Right cardiac atrium (tissue), 5 donors: ENCODE measurements at places on chromosomes 13 and 19. TPM values are rescaled to one million over a fixed set of nuclear protein-coding genes. Genes with fewer than 3 reads are reported as not detected.

GRCh38 chr13:28220166-28220565 is 81.8 kb downstream of the PAN3 start:
- DNase-seq = peak; percentile 36

- DNase-seq = no peak
Measured at GRCh38 chr19:17054746-17055145, 20.5 kb downstream of the HAUS8 start.

FREM2 gene
- not detected for total RNA-seq

DNA sequence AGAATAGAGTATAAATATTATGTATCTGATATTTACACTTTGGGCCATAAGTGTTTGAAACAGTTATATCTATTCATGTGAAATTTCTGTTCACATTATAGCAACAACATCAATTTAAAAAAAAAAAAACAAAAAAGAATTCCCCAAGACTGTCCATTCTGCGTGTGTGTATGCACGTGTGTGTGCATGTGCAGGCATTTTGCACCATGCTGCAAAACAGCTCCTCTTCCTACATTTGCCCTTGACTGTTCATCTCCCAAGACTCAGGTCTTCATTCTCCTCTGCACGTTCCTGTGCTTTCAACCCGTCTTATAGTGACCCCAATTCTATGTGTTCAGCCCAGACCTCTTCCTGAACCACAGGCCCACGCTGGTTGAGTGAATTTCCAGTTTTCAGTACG is 149.4 kb downstream of the SHISA2 start:
- DNase-seq = no peak

- peak; percentile 88 for DNase-seq
Measured at GRCh38 chr19:49149652-49150105, 5.5 kb downstream of the HRC start.

GRCh38 chr19:35517342-35517741 is 3.9 kb upstream of the DMKN start:
- DNase-seq = no peak

DNA sequence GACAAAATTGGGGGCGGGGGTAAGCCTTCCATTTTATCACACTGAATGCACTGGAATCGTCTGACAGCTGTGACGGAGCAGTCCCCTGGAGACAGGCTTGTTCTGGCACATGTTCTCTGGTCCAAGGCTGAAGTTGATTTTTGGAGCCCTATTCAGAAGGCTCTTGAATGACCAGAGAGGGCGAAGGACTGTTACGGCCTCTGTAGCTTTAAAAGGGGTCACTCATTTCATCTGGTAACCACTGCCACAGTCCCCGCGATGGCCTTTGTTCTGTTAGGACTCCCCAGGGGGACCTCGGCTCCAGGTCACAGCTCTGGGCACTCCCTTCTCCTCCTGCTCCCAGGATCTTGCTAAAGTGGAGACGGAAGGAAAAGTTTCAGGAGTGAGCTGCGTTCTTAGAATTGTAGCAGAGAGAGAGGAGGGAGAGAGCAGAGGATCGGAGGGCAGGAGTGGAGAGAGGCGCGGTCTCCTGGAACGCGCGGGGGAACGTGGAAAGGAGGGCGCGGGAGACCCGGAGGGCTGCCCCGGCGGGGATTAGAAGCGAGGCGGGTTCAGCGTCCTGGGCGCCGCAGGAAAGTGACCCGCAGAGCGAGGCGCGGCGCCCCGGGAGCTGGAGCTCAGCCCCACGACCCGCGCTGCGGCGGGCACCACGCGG is 134.3 kb upstream of the MYO16 start:
- no peak for DNase-seq

CGB1 gene
- total RNA-seq = not detected

DNA sequence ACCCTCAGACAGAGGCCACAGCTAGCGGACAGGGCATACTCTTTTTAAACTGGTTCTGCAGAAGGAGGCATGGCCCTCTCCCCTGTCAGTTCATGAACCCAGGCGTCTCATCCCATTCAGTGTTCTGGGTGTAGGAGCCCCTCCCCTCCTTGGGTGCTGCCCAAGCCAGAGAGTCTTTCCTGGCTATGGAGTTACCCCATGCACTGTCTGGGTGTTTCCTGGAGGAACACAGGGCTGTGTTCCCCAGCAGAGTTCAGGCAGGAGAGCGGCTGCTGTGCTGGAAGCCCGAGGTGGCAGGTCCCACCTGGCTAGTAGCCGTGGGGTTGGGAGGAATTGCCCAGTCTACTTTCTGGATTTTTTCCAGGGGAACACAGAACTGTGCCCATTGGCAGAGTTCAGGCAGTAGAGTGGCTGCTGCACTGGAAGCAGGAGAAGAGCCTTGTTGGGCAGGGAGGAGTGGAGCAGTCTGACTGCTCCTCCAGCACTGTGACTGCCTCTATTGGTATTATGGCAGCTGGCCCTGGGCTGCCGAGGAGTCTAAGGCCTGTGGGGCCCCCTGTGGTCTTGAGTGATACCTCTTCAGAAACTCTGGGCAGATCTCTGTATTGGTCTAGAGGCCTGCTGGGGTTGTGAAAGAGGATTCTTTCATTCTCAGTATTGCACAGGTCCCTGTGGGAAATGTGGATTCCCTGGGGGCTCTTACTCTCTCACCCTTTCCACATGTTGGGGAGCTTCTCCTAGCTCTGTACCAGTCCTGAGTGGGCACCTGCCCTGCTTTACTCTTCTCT is 168.3 kb downstream of the PCDH20 start:
- peak; percentile 17 for DNase-seq

DNA sequence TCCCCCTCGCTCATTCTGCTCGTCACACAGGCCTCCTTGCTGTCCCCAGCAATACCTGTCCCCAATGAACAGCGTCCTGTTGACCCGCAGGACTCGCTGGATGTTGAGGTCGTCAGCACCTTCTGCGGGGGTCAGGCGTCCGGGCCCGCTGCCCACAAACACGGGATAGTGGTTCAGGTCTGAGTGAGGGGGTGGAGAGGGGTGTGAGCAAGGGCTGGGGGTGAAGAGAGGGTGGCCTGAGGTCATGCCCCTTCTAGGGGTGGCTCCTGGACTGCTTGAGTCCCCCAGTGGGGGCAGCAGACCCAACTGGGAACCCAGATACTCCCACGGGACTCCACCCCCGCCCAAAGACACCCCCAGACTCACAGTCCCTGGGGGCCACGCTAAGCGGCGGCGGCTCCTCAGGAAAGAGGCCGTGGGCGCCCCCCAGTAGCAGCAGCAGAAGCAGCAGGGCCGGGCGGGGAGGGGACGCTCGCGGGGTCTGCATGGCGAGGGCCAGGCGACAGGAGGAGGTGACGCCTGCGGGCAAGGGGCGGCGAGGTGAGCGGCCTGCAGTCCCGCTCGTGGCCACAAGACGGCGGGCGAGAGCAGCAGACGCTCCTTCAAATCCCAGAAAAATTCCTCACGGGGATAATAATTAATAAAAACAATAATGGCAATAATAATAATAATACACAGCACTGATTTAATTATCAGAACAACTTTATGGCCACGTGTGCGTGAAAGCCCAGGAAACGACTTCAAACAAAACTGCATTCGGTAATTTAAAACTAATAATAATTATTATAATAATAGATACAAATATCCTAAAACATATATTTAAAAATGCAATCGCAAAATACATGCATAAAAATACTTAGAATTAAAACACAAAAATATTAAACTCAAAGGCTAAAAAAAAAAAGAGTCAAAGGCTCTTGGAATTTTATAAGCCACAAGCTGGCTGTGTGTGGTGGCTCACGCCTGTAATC is 1.2 kb downstream of the SEMA6B start:
- peak; percentile 78 for DNase-seq

CLDND2 gene
- total RNA-seq = 2.2 TPM

DNA sequence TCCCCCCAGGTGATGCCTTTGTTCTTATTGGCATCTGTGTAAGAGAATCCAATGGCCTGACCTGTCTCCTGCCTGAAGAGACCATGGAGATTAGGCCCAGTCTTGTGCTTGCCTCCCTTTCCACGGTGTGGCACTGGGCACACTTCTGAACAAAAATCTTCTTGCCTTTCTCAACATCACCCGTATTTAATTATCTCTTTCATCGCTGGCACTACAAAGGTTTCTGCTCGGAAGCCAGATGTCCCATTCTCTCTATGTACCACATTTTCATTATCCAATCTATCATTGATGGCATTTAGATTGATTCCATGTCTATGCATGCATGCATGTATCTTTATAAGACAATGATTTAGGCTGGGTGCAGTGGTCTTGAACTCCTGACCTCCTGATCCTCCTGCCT is 74.3 kb downstream of the SLC25A15 start:
- no peak for DNase-seq

PIP5K1C gene
- total RNA-seq = 38.8 TPM

DNA sequence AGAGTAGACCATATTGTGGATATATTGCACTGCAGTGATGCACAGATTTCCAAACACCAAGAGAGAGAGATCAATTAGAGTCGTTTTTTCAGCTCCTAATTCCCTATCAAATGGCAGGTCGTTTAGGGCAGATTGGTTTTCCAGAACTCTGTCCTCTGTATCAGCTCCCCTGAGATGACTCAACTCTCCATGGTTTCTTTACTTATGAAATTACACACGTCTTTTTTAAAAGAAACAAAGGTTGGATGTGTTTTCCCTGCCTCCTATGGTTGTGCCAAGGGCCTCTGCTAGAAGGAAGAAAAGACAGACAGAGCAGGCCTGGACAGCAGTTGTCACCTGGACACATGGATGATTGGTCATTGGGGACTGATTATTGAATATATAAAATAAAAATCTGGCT is 478.1 kb upstream of the NBEA start:
- DNase-seq = no peak

- no peak for DNase-seq
Measured at GRCh38 chr13:97724450-97724849, 229.0 kb upstream of the IPO5 start.

DNA sequence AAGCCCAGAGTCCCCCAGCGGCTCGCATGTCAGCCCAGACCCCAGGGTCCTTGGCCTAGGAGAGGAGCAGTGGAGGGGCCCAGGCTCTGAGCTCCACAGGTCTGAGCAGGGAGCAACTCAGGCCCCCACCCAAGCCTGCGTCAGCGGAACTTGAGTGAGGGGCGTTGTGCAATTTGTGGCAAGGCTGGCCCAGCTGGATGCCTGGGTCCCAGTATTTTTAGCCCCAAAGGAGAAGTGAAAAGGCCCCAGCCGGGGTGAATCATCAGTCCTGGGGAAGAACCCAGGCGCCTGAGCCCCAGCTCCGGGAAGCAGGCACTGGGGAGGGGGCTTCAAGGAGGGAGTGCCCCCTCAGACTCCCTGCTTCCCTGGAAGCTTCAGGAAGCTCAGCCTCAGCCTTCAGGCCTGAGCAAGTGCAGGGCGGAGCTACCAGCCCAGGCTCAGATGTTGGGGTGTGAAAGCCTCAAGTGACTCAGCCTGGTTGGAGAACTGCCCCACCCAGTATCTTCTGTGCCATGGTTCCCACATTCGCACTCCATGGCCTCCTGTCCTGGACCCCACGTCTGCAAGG is 7.2 kb downstream of the MED29 start:
- DNase-seq = peak; percentile 88

DNA sequence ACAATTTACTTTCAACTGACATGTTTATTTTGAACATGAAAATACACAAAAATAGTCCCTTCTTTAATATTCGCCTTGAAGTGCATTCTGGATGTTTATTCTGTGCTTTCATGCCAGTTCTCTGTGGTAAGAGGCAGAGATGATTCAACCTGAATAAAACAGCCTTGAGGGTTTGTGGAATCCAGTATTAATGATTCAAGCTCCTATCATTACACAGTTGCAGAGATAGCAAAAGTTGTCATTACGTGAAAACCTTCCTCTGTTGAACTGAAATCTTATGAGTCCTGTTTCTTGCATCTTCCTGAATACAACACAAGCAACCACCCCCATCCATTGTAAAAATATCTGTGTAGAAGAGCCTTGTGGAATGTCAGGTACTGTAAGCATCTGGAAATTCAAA is 142.3 kb upstream of the HTR2A start:
- DNase-seq = no peak

- DNase-seq = no peak
Measured at GRCh38 chr13:36776175-36776574, 42.8 kb upstream of the RFXAP start.

GARIN5A gene
- 1.9 TPM for total RNA-seq

DNA sequence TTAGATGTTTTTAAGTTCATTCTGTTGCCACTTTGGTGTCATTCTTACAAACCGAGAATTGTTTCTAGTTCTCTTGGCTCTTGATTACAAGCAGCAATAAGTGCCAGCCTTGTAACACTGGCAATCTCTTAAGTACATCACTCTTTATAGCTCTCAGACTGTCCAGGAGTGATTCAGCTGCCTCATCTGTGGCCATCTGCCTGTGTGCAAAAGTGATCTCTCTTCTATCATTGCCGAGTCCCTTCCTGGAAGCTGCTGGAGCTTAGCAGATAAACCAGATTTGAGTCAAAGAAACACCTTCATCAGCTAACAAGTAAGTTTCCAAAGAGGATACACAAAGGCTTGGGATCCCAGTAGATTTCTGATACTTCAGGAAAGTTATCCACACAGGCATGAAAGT is 23.2 kb downstream of the STOML3 start:
- DNase-seq = no peak
